HS-27A (cell line): ENCODE measurements at places on chromosomes 1 and 21.

DNA sequence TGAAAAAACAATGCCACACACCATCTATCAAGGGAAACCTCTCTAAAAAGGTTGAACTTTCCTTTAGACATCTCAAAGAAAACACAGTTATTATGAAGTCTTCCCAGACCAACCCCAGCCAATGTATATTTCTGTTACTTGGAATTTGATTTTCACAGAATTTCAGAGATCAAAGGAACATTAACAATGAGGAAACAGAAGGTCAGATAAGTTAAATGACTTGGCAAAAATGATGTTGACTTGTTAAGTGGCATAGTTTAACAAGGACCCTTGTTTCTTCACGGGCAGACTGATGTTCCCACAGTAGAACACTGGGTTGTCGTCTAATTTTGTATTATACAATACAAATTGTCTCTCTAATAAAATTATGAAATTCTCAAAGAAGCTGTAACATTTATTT, 29.0 kb downstream of the NME7 start:
- no peak for DNase-seq

DNA sequence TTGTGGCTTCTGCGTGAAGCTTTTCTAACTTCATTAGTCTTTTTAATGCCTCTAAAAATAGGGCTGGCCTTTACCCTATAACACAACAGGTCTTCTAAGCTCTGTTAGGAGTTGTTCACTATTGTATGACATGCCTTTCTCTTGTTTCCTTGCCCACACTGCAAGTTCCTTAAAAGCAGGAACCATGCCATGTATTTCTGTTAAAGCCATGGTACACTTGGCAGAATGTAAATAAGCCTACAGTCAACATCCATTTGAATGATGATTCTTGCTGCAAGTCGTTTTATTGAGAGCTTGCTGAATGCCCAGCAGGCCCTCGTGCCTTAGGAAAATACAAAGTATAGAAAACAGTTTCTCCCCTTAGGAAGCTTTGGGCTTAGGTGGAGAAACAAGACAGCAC, 214.6 kb downstream of the DUSP10 start:
- no peak for DNase-seq

DNA sequence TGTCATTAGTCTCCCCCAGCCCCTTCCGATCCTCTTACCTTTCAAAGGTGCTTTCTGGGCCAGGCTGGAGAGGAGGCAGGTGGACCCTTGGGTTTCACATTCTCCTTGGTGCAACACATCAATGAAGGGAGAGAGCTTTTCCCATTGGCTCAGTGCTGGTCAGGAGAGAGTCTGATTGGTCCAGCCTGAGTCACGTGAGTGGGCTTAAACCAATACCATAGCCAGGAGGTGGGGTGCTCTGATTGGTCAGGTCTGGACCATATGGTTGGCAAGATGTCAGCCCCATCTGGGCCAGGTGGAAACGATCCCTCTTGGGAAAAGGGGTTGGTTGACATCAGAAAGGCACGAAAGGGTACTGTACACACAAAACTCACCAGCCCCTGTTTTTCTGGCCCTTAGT, 44.8 kb upstream of the ABCG1 start:
- no peak for DNase-seq

- no peak for DNase-seq
Measured at GRCh38 chr1:182740120-182740519, 49.5 kb upstream of the NPL start.

DNA sequence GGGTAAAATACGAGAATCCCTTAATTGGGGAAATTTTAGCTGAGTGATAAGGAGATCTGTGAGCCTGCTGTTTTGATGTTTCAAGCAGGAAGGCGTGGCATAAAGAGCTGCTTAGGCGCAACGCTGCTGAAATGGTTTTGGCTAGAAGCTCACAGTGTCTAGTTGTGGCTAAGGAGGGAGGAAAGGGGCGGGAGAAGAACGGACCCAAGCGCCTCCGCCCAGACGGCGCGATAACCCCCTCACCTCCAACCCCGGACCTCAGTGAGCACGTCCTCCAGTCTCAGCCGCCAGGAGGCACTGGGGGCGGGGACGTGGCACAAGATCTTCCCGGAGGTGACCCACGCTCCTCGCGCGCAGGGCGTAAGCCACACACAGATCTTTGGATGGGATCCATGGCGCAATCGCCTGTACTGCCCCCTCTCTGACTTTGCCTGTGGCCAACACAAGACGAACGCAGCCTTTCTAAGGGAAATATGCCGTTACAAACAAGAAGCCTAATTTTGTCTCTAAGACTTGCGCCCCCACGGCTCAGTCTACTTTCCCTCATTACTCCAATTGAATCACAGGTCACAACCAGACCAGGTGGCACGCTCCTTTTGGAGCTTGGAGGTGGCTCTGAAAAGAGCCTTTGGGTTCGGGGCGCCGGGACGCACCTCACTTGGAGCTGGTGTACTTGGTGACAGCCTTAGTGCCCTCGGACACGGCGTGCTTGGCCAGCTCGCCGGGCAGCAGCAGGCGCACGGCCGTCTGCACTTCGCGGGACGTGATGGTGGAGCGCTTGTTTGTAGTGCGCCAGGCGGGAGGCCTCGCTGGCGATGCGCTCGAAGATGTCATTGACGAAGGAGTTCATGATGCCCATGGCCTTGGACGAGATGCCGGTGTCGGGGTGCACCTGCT, 23.4 kb upstream of the RNF187 start:
- DNase-seq, result no peak

GRCh38 chr1:2547210-2548067, 8.7 kb upstream of the TNFRSF14 start:
- no peak for DNase-seq

GRCh38 chr1:160637821-160638539, 8.9 kb downstream of the SLAMF1 start:
- peak; percentile 2 for DNase-seq

- no peak for DNase-seq
Measured at GRCh38 chr1:174815036-174815435, 184.7 kb upstream of the CACYBP start.

- DNase-seq, result no peak
Measured at GRCh38 chr1:109498161-109498801, 4.4 kb downstream of the CYB561D1 start.
